Astrocyte (in vitro differentiated cells and primary cell): ENCODE measurements at places on chromosomes 11 and 22. TPM values are rescaled to one million over a fixed set of nuclear protein-coding genes. Genes with fewer than 3 reads are reported as not detected.

- H3K27ac ChIP-seq, result no peak overlapping the region
- no peaks in the 10 kb centered on the region for H3K36me3 ChIP-seq
- DNase-seq, result no peak
- no peaks in the 10 kb centered on the region for H3K27me3 ChIP-seq
Measured at GRCh38 chr11:76592025-76592914, 78.3 kb downstream of the LRRC32 start.

GRCh38 chr22:38570779-38571364 is 889 bp upstream of the DMC1 start:
- H3K36me3 ChIP-seq, result no peaks in the 10 kb centered on the region
- DNase-seq, result no peak
- H3K4me1 ChIP-seq, result peaks cover 10% of the 10 kb centered on the region
- no peaks in the 10 kb centered on the region for H3K27me3 ChIP-seq
- H3K4me3 ChIP-seq, result peak overlapping the region; percentile 71

GRCh38 chr11:93515441-93516025 is 27.7 kb downstream of the SMCO4 start:
- no peaks in the 10 kb centered on the region for H3K27me3 ChIP-seq
- no peaks in the 10 kb centered on the region for H3K36me3 ChIP-seq

GRCh38 chr22:38623351-38623750 is 32.8 kb downstream of the FAM227A start:
- DNase-seq, result no peak
- H3K27ac ChIP-seq, result no peak overlapping the region
- H3K27me3 ChIP-seq, result no peaks in the 10 kb centered on the region
- no peak overlapping the region for H3K4me3 ChIP-seq
- no peaks in the 10 kb centered on the region for H3K4me1 ChIP-seq
- H3K36me3 ChIP-seq, result no peaks in the 10 kb centered on the region

- peak overlapping the region; percentile 15 for H3K4me3 ChIP-seq
- H3K27me3 ChIP-seq, result no peaks in the 10 kb centered on the region
- no peaks in the 10 kb centered on the region for H3K36me3 ChIP-seq
- peaks cover 31% of the 10 kb centered on the region for H3K4me1 ChIP-seq
Measured at GRCh38 chr11:84289381-84289906, 1003.3 kb upstream of the CCDC90B start.

- DNase-seq, result peak; percentile 46
- no peaks in the 10 kb centered on the region for H3K36me3 ChIP-seq
- no peaks in the 10 kb centered on the region for H3K4me1 ChIP-seq
- no peaks in the 10 kb centered on the region for H3K27me3 ChIP-seq
Measured at GRCh38 chr11:79363256-79363655, 77.6 kb downstream of the TENM4 start.

The AGBL2 gene
- 1.4 and 2.1 TPM in 2 replicates for total RNA-seq

The OR52B4 gene
- not detected in 2 replicates for total RNA-seq

The CHRNA10 gene
- 1.5 and 2.1 TPM in 2 replicates for total RNA-seq
